ENCODE measurements at places on chromosomes 1 and 21.

GRCh38 chr1:54220004-54220811 is 20.2 kb downstream of the MRPL37 start:
- no peak for DNase-seq

GRCh38 chr1:203589595-203589994 is 37.0 kb upstream of the ATP2B4 start:
- DNase-seq: no peak

DNA sequence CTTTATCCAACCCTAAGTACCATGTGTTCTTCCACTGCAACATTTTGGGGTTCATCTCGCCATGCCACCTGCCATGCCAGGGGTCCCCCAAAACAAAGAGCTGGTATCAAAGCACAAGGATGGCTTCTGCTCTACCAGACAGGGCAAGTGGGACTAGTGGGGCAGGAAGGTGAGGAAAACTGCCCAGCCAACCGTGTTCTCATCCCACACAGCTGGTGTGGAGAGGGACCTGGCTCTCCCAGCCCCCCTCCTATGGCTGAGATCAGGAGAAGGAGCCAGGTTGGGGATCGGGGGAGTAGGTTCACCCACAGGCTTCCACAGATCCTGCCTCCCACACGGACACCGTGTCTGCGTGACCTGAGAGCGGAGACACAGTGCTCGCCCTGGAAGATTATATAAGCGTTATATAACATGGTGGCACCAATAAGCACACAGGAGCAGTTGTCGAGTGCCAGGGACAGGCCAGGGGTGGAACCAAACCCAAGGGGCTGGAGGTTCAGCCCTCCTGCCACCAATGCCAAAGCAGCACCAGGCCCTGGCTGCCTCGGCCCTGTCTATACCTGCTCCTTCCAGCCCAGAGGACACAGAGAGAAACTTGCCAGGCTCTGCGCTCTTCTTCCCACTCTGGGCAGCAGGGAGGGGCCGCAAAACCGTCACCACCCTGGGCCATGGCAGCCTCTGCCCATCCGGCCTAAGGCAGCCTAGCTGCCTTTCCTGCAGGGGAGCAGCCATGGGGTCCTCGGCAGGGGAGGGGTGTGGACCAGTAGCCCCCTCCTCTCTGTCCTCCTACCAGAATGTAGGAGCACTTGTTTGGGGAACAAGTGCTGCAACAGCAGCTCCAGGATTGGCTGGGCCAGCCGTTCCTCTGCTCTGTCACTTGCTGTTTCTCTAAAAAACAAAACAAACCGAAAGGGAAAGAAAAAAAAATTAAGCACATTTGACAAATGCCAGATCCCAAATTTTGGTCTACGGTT is 43.5 kb downstream of the CD34 start:
- DNase-seq: no peak

DNA sequence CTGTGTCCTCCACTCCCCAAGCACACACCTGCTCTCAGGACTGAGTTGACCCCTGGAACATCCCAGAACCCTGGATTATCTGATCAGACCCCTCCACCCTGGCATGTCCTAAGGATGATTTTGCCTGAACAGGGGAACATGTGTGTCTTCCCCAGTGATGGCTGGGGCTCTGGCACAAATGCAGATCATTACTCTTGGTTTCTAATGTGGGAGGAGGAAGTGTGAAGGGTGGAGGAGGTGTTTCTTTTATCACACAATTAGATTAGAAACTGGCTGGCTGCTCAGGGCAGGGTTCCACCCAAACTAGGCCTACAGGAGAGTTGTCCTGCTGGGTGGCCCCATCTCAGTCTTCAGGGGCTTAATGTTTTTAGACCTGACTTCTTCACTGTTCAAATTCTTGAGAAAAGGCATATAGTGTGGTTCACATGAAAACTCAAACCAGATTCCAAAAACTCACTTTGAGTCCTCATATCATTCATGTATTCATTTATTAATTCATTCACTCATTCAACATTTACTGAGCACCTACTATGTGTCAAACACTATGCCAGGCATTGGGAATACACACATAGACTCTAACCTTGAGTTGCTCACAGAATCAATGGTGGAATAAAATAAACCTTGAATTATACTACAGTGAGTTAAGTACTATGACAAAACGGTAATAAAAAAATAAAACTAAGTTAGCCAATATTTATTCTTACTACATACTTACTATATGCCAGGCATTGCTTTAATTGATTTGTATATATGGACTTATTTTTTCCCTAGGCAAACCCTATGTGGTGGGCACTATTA is 221.8 kb upstream of the JUN start:
- DNase-seq: no peak

DNA sequence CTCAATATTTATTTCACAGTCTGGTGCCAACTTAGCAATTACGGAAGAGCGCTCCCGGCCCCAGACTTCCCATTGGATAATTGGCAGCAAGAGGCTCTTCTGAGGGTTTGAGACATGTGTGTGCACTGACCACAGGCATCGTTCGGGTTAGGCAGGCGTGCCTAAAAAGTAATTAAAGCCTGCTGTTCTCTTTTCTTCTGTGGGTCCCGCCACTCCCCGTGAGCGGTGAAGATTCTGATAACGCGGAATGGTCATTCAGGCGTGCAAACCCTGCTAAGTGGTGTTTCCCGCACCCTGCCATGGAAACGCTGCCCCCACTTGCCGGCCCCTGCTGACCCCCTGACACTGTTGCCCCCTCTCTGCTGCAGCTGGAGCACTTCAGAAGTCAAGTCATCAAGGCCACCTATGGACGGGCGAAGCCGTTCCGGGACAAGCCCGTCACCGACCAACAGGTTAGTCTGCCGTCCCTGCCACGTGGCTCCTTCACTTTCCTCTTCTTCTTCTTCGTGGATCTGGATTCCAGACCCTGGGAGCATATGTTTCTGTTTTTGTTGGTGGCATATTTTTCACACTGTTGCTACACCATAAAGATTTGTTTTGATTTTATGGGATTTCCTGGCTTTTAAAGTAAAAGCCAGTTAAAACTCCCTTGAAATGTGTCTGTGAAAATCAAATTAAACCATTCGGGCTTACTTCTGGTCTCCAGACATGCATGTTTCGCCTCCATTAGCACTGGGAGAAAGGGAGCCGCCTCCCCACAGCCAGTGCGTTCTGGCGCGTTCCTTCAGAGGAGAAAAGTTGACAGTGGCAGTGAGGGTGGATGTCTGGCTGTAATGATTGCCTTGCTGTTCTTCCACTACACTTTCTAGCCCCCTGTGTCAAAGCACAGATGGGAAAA is 79.9 kb downstream of the FHAD1 start:
- no peak for DNase-seq

DNA sequence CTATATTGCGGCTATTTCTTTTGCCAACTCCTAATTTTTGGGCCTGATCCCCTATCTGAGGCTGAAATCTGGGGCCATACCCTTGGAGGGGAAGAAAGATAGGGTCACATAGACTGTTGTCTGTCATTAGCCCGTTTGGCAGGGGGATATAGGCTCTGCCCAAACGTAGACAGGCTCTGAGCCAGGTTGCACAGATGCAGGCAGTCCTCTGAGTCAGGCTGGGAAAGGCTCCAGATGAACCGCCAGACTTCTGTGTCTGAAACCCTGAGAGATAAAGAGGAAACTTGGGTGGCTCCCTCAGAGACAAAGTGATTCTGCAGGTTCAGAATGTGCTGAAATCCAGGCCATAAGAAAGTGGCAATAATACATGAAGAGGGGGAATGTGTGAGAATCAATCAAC is 4.0 kb upstream of the CAP1 start:
- DNase-seq: no peak

DNA sequence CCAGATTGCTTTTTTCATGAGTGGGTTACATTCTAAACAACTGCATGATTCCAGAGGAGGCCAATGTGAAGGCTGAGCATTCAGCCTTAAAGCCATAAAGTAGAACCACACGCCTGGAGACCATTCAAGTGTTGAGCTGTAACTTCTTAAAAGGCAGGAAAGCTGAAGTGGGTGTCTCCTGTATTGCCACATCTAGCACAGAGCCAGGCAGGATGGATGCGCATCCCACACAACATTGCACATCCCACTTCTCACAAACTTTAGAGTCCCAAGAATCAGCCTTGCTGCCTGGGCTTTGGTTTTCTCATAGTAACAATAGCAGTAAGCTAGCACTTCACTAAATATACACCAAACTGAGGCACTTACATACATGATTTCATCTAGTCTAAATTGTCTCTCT is 151.7 kb downstream of the DAB1 start:
- DNase-seq: no peak

- no peak for DNase-seq
These were observed 1.4 kb downstream of the PRSS38 start for GRCh38 chr1:227816750-227817446.

DNA sequence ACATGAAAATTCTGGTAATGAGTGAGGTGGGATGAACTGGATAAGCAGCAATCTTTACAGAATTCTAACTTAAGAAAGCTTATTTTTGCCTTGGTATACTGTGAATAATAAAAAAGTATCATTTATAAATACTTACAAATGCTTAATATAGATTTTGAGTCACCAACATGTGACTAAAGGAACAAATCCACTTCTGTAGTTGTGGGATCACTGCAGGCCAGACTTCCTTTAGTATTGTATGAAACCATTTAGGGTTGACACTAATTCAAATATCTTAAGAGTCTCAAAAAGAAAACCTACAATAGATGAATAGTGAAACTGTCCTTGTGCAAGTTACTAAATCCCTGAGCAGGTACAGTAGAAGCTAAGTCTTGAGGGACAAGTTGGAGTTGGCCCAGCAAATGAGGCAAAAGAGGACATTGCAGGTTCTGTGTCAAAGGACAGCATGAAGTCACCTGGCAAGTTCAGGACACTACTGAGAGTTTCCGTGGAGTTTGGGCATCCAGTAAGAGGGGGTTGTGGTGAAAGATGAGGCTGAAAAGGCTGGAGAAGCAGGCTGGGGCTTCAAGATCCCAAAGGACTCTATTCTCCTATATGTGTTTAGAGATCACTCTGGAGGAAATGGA is 5.9 kb upstream of the THEM4 start:
- no peak for DNase-seq

DNA sequence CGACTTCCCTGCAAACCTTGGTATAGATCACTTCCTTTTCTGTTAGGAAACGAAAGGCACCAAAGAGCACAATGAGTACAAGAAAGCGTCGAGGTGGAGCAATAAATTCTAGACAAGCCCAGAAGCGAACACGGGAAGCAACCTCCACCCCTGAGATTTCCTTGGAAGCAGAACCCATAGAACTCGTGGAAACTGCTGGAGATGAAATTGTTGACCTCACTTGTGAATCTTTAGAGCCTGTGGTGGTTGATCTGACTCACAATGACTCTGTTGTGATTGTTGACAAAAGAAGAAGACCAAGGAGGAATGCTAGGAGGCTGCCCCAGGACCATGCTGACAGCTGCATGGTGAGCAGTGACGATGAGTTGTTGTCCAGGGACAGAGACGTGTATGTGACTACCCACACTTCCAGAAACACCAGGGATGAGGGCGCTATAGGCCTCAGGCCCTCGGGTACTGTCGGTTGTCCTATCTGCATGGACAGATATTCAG is 18.5 kb downstream of the FAM89A start:
- no peak for DNase-seq

DNA sequence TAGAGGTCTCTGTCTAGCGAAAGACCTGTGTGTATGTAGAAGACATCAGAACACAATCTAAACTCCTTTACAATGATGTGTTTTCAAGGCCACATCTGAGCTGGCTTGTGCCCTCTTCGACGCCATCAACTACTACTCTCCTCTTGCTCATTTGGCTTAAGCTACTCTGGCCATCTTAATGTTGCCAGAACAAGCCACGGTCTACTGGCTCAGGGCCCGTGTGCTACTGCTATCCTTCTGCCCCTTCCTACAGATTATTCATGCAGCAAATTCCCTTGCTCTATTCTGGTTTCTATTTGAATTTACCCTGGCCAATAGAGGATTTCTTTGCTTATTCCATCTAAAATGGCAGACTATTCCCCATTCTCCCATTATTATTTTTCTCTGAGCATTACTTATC is 121.7 kb downstream of the ZZZ3 start:
- DNase-seq: no peak

- no peak for DNase-seq
These were observed 44.7 kb upstream of the CITED4 start for GRCh38 chr1:40906781-40907400.

DNA sequence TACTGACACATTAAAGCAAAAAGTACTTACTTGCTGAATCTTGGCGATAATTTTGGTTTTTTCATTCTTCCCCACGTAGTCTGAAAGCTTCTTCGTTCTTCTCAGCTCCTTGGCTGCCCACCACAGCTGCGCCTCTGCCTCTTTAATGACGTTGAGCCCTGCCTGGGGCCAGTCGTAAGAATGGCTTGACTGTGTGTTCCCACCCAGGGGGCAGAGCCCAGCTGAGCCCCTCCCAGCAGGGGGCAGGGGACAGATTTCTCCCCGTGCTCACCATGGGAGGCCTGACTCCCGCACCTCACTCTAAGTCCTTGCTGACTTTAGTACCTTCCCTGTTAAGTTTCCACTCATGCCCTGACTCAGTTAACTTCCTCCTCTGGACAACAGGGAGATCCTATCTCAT is 9.0 kb downstream of the CFAP298 start:
- no peak for DNase-seq

GRCh38 chr1:26721669-26722355 is 26.0 kb downstream of the ARID1A start:
- no peak for DNase-seq

DNA sequence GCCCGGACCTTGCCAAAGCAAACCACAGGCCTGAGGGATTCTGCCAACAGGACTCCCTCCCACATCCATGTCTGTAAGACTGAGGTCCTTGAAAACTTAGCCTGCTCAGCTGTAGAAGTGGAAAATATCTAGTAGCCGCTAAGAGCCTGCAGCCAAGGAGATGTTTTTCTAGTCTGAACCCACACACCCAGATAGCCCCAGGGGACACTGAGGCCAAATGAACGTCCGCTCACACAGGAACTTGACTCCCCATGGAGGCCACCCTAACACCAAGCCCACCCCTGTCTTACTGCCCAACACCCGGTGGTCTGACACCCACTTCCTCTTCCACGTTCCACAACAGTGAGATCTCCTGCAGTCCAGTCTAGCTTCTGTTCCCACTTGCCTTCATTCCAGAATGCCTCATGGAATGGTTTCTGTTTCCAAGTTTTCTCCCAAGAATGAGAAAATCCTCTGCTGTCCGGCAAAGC is 174.8 kb downstream of the PLPP3 start:
- DNase-seq: no peak

DNA sequence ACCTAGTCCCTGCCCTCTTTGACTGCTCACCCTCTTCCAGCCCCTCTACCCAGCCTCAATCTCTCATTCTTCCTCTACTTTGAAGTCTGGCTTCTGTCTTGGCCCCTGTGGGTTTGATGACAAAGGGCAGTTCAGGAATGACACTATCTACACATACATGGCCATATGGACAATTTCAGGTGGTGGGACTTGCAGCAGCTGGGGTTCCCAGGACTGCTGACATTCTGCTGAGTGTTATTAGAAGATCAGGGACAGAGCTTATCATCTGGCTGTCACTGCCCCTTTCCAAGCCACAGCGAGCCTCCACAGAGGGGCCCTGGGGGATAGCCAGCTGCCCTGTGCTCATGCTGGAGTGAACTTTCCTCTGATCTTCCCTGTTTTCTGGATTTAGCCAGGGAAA is 97.4 kb upstream of the IPO9 start:
- DNase-seq: no peak

DNA sequence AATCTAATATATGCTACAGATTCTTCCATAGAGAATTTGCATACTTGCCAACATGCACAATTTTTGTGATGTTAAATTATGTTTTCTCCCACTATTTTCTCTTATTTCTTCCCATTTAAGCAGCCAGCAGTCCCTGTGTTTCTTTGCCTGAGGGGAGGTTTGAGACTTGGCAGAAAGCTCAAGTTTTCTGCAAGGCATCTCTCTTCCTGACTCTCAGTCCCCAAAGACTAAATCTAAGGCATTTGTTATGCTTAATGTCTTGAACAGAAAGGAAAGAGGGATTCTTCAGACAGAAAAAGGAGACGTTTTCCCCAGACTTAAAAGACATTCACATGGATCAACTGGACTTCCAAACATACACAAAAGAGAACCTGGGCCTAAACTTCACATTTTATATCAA is 354.4 kb downstream of the RYR2 start:
- DNase-seq: no peak

All from iPS DF 19.7 (cell line).